Mucosa of gallbladder (tissue), 1 donor: ENCODE measurements at places on chromosomes 2 and 18. TPM values are rescaled to one million over a fixed set of nuclear protein-coding genes. Genes with fewer than 3 reads are reported as not detected.

NEB gene
- total RNA-seq, result 140 TPM

EXOC6B gene
- 37.1 TPM for total RNA-seq

YPEL5 gene
- total RNA-seq, result 133 TPM

NEMP2 gene
- total RNA-seq, result 3.8 TPM

SLC5A7 gene
- total RNA-seq, result 0.20 TPM

CRYGC gene
- not detected for total RNA-seq

SP140 gene
- 4.2 TPM for total RNA-seq

- DNase-seq, result no peak
Measured at GRCh38 chr2:145412155-145412554, 892.2 kb upstream of the ZEB2 start.

GRCh38 chr2:45263147-45263546 lies 253.9 kb upstream of the SIX2 start:
- DNase-seq, result no peak

DNA sequence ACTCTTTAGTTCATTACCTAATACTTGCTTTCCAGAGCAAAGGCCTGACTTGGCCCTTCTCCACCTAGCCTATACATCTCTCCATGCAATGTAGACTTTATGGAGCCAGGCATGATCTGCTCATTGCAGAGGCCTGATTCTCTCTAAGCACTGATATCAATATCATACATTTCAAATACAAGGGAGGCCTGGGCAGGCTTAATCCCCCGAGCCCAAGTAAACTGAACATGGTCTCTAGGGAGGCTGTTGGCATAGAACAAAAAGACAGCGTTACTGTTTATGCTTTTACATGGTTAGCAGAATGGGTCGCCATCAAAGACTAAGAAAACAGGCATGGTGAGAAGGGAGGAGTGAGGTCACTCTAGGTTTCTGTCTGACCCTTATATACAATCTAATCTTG lies 695.1 kb downstream of the ZEB2 start:
- no peak for DNase-seq

- DNase-seq, result no peak
Measured at GRCh38 chr2:205996161-205996560, 89.8 kb downstream of the INO80D start.

GRCh38 chr2:9021563-9022211 lies 18.2 kb upstream of the MBOAT2 start:
- DNase-seq, result no peak

DNA sequence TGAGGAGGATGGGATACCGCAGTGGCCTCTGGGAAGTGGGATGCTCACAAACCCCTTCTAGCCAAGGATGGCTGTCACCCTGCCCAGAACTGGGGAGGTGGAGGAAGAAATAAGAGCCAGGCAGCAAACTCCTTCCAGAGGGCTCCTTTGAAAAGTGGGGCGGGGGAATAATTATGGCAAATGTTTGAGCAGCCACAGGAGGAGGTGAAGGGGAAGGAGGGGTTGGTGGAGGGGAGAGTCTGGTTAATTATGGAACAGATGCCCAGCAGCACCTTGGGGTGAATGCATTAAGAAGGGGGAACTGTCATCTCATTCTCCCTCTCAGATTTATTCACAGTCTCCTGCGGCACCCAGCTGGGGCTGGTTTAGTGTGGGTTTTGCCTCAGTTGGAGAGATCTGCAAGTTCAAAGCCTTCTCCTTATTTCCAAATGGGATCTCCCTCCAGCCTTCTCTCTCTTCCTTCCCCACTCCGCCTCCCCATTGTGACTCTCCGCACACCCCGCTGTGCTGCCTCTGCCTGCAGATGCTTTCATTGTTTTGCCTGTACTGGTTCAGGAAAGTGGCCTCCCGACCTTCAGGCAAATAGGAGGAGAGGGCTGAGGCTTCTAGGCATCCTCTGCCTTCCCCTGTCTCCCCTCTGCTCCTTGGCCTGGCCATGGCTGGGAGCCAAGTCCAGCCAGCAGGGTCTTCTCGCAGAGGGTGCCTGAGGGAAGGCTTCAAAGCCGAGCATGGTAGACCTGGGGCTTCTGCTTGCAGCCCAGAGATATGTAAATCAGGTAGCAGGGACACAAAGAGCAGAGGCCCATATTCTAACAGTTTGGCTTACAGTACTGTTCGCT lies 457.2 kb upstream of the MEX3C start:
- no peak for DNase-seq

DNA sequence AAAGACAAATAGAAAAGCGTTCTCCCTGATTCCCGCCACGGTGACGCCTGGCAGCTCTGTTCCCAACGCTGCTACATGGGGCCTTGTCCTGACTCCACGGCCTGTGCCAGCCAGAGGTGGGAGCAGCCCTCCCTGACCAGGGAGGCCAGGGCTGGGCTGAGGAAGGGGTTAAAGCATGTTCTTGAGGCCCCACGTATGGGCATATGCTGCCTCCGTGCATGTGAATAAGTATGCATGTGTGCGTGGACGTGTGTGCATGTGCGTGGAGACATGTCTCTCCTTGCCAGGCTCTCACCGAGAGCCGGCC lies 1.6 kb upstream of the SNED1 start:
- no peak for DNase-seq

GRCh38 chr18:49137093-49137492 lies 186.3 kb upstream of the SMAD7 start:
- DNase-seq, result no peak

DNA sequence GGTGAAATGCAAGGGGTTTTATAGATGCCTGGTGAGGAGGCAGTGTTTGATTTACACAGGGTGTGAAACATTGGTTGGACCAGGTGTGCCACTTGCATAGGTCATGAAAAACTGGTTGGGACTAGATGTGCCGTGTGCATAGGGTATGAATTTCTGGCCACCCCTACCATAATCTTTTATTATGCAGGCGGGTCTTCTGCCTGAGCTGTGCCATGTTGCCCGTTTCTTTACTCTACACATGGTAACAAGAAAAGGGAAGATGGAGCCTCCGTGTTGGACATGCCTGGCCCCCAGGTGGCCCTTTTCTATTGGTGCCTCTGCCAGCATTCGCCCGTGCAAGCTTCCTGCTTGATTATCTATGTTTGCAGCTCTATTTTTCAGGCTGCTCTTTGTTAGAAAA lies 805.4 kb downstream of the TRIB2 start:
- no peak for DNase-seq

- DNase-seq, result no peak
Measured at GRCh38 chr2:207253666-207254345, 88.1 kb upstream of the KLF7 start.

- DNase-seq, result no peak
Measured at GRCh38 chr2:99911736-99912135, 230.7 kb downstream of the AFF3 start.

DNA sequence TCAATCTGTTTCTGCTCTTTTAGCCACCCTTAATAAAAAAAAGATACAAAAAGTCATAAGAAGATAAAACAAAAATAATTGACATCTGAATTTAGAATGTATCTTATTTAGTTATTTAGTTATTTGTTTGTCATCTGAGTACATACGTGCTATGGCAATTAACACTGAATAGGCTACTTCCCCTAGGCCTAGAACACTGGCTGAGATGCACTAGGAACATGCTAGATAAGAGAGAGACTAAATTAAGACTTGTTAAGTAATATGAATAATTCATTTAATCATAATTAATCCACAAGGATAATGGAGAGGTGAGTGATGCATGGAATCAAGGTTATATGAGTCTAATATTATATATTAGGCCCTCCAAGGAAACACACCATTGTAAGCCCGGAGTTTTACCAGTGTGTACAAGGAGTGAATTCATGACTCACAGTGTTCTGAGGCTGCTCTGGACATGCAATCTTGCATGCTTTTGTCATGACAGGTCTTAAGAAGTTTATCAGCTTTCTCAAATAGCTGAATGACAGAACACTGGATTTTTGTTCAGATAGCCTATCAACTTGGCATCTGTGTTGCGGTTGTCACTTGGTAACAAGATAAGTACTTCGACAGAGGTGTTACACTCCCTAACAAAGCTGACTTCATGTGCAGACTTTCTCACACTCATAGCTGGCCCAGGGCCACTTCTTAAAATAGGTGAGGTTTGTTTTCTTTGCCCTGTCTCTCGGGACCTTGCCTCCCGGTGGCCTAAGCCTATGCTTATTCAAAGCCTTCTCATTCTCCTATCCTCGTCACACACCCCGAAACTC lies 5.0 kb upstream of the SERPINB2 start:
- no peak for DNase-seq

- DNase-seq, result no peak
Measured at GRCh38 chr18:31432316-31432715, 15.2 kb upstream of the DSG3 start.

- no peak for DNase-seq
Measured at GRCh38 chr18:38470421-38470820, 904.8 kb upstream of the CELF4 start.

DNA sequence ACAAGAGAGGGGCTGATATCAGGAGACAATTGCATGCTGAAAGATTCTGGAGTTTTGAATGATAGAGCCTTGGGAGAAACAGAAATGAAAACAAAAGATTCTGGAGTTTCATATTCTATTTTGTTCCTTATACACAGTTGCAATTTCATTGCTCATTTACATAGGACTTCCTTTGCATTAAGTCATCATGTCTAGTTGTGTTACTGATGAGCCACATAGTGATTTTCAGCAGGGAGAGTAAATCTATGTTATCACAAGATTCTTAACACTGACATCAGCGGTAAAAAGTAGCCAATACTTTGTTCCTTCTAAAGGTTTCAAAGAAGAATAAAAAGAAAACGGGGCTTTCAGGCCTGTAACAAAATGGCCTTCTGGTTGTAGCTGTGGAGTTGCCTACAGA lies 7.1 kb downstream of the ADAM17 start:
- DNase-seq, result no peak

DNA sequence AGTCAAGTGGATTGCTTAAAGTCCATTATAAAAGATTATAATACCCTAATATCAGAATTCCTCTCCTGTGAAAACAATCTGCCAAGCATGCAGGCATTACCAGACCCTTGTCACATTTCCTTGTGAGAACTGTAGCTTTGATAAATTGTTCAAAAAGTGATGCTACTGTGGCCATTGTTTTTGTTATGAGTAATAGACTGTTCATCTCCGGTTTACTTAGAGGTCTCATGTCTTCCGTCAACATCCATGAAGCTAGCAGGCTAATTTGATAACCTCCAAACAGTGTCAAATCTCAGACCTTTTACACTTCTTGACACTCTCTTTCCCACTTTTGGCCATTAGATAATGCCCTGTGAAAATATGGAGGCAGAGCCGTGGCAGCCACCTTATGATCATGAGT lies 342.7 kb downstream of the CPS1 start:
- DNase-seq, result no peak
